GM13976 (cell line): ENCODE measurements at places on chromosomes 13 and 19.

- no peak for DNase-seq
These were observed 912 bp downstream of the SSC5D start for GRCh38 chr19:55488986-55489710.

- DNase-seq: no peak
These were observed 23.5 kb downstream of the ADGRL1 start for GRCh38 chr19:14182476-14182875.

- no peak for DNase-seq
These were observed 8.3 kb downstream of the RFX2 start for GRCh38 chr19:6101991-6102390.

DNA sequence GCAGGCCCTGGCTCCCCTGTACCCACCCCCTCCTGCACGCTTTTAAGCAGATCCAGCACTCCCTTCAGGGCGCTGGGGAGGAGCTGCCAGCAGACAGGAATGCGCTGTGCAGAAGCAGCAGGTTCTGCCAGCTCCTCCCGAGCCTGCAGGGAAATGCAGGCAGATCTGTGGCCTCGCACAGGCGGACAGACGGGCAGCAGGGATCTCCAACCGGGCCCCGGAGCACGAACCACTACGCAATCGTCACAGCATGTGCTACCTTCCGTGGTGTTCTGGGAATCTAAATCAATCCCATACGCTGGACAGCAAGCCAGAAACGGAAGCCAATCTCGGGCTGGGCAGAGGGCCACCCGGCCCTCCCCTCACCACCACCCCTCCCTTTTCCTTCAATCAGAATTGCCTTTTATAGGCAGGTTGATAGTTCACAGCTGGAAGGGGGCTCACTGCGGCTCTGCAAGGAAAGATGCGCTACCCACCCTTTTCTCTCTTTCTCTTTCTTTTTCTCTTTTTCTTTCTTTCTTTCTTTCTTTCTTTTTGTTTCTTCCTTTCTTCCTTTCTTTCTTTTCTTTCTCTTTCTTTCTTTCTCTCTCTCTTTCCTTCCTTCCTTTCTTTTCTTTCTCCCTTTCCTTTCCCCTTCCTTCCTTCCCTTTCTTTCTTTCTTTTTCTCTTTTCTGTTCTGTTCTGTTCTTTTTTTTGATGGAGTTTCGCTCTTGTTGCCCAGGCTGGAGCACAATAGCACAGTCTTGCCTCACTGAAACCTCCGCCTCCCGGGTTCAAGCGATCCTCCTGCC lies 99.9 kb downstream of the GNG7 start:
- no peak for DNase-seq

- DNase-seq: no peak
These were observed 112.3 kb downstream of the COL4A2 start for GRCh38 chr13:110419381-110419791.
